ENCODE measurements at places on chromosomes 16 and 17.

- no peak for DNase-seq
Observed at GRCh38 chr17:46053911-46054534, 55.0 kb downstream of the STH start.

DNA sequence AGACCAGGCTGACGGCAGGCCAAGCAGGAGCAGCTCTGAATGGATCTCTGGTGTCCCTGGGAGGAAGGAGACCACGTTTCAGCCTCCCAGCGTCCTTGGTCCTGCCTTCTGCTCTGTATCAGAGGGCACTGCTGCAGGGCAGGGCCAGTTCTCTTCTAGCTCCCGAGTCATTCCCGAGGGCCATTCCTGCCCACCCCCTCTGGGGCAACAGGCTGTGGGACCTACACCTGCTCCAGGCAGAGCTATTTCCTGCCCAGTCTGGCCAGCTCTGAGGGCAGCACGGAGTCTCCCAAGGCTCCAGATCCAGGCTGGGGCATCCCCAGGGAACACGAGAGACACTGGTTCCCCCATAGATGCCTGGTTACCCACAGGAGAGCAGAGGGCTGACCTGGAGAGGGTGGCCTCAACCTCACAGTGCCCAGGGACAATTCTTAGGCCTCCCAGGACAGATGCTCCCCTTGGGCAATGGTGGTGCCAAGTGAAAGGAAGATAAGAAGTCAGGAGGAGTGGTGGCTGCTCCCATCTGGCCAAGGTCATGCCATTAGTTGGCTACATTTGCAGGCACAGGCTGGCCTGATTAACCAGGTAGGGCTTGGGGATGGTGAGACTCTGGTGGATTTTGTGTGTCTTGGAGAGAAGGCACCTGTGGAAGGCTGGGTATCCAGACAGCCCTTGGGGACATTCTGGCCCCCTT, 2.0 kb downstream of the WFIKKN2 start:
- DNase-seq, result no peak

GRCh38 chr17:74429604-74430384, 2.1 kb upstream of the GPRC5C start:
- no peak for DNase-seq

DNA sequence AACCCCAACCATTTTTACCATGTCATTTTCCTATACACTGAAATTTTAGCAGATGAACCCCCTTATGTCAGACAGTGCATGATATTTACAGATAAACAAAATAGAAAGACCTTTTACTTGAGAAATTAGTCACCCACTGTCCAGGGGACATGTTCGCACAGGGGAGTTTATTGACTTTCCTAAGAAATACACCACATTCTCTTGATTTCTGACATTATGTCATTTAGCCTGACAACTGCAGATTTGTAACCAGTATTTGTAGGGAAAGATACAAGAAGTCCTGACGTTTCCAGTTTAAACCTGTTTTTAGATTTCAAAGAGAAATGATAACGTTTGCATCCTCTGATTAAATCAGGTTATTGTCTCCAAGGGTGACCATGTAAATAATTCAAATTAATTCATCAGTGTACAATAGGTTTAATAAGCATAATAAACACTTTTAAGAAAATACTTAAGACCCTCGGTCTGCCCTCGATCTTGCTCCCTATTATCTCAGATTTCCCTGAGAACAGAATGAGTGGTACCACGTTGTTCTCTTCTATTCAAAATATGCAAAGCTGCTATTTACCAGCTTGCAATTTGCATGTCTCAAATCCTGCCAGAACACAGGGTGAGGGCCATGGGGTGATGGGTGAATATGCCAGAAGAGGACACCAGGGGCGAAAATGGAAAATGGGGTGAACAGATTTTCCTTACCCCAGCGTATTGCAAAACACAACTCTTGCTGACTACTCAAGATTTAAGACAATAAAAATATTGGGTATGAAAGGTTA, 2.1 kb upstream of the LYRM9 start:
- no peak for DNase-seq

DNA sequence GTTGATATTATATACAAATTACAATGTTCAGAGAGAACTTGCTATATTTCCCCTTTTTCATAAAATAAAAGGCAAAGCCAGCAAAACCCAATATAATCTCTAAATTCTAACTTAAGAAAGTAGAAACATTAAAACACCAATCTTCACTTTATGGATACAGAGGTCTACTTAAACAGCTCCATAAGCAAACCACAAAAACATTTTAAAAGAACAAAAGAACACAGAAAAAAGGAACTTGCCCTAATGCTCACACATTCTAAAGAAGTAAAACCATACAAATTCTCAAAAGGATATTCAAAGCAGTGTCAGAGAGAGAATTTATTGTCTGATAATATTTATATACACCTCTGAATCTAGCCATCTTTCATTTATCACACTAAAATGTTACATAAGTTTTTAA, 606 bp downstream of the ABCA10 start:
- DNase-seq, result no peak

GRCh38 chr16:4270091-4270490, 2.7 kb downstream of the TFAP4 start:
- DNase-seq, result no peak

GRCh38 chr16:64202571-64202970, 919.3 kb downstream of the CDH11 start:
- DNase-seq, result no peak

DNA sequence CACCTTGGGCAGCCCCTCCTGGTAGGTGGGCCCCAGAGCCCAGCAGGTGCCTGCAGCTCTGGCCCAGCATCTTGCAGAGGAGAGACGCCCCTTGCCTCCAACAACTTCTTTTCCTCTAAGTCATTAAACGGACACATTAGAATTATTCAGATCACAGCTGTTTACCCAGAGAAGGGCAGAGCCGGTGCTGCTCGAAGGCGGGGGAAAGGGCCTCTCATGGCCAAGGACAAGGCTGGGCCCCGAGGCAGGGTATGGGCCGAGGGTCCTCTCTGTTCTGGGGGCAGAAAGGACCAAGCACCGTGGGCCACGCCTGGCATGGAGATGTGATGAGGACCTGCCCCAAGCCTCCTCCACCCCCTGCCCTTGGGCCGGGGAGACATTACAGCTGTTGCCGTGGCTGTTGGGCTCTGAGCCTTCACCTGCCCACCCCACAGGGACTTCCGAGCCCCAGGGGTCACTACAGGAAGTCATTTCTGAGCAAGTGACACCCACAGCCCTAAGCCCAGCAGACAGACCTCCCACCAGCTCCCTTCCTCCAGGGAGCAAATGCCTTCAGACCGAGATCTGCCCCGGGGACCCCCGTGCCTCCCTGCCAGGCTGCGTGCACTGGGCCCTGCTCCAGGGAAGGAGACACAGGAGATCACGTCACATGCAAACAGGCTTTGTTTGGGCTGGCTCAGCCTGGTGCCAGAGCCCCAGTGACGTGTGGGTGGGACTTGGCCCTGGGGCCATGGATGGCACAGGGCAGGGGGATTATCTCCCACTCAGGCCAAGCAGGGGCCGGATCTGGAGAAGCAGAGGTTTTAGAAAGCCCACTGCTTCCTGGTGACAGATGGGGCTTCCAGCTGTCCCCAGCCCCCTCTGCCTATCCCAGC, 699 bp upstream of the PVALEF start:
- no peak for DNase-seq

DNA sequence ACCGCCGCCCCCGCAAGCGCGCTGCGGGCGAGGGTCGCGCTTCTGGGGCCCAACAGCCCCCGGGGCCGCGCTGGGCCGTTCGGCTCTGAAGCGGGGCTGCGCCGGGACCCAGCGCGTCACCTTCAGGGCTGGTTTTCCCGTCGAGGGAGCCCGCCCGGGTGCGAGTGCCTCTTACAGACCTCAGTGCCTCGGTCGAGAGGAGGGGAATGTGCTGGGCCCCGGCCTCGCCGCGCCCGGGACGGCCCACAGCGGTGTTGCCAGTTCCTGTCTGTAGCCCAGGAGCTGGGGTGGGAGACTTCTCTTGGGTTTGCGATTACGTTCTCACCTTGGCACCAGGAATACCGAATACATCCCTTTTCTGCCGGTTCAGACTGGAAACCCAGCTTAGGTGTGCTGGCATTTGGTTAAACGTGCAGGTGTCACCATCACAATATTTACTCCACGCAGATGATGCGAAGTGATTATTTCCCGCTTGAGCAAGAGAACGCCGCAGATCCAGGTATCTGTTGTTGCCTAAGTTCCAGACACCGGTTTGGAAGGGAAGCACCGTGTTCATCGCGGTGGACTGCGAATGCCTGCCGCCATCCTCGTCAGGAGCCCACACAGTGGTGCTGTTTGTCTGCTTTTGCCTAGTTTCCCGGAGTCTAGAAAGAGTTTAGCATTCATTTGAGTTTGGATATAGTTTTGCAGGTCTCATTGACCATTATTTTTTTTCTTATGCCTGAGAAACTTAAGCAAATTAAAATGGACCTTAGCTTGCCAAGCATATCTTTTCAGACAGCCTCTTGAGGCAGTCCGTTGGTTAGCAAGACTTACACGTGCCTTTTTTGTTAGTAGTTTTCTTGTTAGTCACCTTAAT, 914 bp downstream of the MAP1LC3B start:
- no peak for DNase-seq

DNA sequence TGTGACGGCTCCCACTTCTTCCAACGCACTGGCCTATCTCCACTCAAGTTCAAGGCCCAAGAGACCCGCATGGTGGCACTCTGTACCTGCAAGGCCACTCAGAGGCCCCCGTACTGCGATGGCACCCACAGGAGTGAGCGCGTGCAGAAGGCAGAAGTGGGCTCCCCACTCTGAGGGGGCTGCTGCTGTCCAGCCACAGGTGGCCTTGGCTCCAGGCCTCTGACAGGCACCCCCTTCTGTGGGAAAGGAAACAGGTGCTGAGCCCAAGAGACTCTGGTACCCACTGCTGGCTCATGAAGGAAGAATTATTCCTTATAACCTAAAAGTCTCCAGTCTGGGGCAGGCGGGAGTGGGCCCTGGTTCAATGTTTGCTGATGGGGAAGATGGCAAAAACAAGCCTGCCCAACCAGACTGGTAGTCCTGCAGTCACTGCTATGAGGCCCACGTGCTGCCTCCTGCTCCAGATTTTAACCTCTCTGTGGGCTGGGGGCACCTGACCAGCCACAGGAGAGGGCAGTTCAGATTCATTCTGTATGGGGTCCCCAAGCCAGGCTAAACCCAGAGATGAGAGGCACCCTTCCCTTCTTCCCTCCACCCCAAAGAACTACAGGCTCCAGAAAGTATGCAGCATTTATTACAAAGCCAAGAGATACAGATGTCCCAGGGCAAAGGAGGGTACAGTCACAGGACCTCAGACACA, 3.3 kb downstream of the CISD3 start:
- no peak for DNase-seq

DNA sequence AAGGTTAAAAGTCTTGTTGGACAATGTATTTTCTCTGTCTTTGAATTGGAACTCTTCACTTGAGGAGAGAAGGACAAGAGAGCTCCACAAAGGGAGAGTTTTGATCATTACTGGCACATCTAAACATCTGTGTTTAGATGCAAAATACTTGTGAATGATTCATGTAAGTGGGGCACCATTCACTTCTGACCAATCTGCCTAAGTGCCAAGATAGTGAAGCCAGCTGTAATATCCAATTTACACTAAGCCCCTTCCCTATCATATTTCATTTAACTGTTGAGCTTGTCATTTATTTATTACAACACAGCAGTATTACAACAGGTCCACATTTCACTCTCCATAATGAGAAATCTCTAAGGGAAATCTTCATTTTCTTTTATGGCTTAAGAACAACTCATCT, 832.3 kb upstream of the GOT2 start:
- no peak for DNase-seq

DNA sequence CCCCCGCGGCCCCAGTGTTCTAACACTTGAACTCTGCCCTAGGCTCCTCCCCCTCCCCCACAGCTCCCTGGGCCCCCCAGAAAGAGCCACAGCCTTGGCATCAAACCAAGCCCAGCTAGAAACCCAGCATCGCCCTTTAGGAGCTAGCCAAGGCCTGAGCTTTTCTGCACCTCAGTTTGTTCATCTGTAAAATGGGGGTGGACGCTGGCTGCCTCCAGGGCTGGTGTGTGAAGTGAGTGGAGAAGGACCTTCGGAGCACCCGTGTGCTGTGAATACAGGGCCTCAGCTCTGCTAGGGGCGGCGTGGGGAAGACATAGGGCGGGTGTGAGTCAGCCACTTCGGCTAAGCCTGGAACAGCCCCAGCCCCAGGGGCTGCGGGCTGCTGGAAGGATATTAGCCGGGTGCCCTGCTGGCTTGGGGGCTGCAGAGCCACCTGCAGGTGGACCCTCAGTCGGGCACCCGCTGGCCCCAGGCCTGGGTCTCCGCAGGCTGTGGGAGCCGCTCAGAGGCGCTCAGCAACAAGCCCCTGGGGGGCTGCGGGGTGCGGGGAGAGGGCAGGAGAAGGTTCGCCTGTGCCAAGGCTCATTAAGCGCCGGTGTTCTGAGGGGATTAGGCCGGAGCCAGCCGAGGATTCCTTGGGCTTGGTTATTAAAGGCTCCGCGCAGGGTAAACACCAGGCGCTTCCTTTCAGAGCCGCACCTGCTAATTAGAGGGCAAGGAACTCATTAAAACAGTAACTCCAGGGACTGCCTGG, 217.0 kb upstream of the CIBAR2 start:
- no peak for DNase-seq

- DNase-seq, result no peak
Observed at GRCh38 chr17:33447090-33447489, 154.0 kb upstream of the ASIC2 start.

DNA sequence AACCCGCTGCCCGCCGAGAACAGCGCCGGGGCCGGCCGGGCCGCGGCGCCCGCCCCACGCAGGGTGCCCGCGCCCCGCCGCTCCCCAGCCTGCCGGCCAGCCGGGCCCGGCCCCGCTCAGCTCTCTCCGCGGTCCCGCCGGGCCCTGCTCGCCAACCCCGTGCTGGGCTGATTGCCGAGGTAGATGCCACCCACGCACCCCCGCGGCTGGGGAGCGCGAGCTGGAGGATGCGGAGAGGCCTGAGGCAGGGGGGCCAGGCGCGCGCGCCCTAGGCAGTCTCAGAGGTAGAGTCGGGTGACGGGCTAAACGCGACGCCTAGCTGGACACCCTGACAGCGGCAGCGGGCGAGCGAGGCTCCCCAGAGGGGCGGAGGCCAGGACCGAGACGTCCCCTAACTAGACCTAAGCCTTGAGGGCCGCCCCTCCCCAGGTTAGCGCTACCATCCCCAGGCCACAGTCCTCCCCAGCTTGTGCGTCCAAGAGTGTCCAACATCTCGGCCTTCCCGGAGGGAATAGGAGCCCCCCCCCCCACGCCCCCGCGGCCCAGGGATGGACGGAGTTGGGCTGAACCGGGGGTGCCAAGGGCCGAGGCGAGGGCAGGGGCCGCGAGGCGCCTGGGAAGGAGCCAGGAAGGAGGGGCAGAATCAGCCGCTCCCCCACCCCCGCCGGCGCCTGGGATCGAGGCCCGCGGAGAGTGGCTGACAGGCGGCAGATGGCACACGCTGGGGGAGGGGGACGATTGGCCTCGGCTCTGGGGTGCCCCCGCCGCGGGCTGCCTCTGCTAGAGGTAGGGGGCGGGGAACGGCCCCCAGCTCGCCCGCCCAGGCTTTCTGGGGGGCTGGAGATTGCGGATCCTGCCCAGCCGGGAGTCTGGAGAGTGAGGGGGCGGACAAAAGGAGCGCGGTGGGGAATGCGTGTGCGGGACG, 2.5 kb upstream of the ZNF423 start:
- DNase-seq, result no peak

GRCh38 chr17:1515640-1516387, 598 bp downstream of the INPP5K start:
- peak; percentile 11 for DNase-seq

Data from stimulated activated CD8-positive, alpha-beta memory T cell treated with anti-CD3 and anti-CD28 coated beads, Interleukin-4, amount 100 ng/mL, for 1 hour (primary cell).